ENCODE measurements at places on chromosomes 2 and 18. TPM values are rescaled to one million over a fixed set of nuclear protein-coding genes. Genes with fewer than 3 reads are reported as not detected.

The REG3A gene
- not detected for total RNA-seq

The KIF3C gene
- 0.93 TPM for total RNA-seq

The RAB6C gene
- not detected for total RNA-seq

The KCNIP3 gene
- not detected for total RNA-seq

The EPHA4 gene
- 20.7 TPM for total RNA-seq

The TSPYL6 gene
- not detected for total RNA-seq

The CXCR1 gene
- total RNA-seq: not detected

The KLF7 gene
- total RNA-seq: 49.1 TPM

The PLGLB2 gene
- 1.9 TPM for total RNA-seq

The KIDINS220 gene
- total RNA-seq: 39.1 TPM

The SLC25A12 gene
- total RNA-seq: 33.2 TPM

The ANO7 gene
- 2.8 TPM for total RNA-seq

The LOXHD1 gene
- total RNA-seq: not detected

The SNORC gene
- 1.5 TPM for total RNA-seq

The ZNF142 gene
- total RNA-seq: 86.6 TPM

The MBP gene
- total RNA-seq: 77.6 TPM

The R3HDM1 gene
- total RNA-seq: 81.3 TPM

The SERPINB3 gene
- total RNA-seq: not detected

The KIF1A gene
- total RNA-seq: not detected

The APOB gene
- not detected for total RNA-seq

The IL37 gene
- total RNA-seq: not detected

The NOL4 gene
- total RNA-seq: not detected

The PKDCC gene
- total RNA-seq: not detected

The POTEF gene
- total RNA-seq: not detected

The IL36RN gene
- total RNA-seq: not detected

The SDC1 gene
- total RNA-seq: not detected

The DTNA gene
- not detected for total RNA-seq

The POTEJ gene
- not detected for total RNA-seq

The KCNK3 gene
- not detected for total RNA-seq

The REG3G gene
- not detected for total RNA-seq

The MERTK gene
- 0.67 TPM for total RNA-seq

The IL36B gene
- not detected for total RNA-seq

The KIAA2012 gene
- not detected for total RNA-seq

The TCF7L1 gene
- total RNA-seq: 0.14 TPM

The OTOF gene
- total RNA-seq: 0.50 TPM

The LRRTM1 gene
- not detected for total RNA-seq

The NAB1 gene
- 59.7 TPM for total RNA-seq

The PAX3 gene
- total RNA-seq: not detected

The MYOM1 gene
- total RNA-seq: 0.98 TPM

The CIDEA gene
- not detected for total RNA-seq

The MRO gene
- not detected for total RNA-seq

The CHMP3 gene
- total RNA-seq: 41.9 TPM

The DHRS9 gene
- not detected for total RNA-seq

The TUBA3E gene
- total RNA-seq: not detected

The PLEKHM3 gene
- total RNA-seq: 8.1 TPM

The ZNF892 gene
- 4.4 TPM for total RNA-seq

All from natural killer cell treated with Interleukin-12 subunit alpha and Interleukin-12 subunit beta and Interleukin-15 and Interleukin-18, amount 100 ng/mL, for 72 hours (primary cell).